ENCODE measurements at places on chromosomes 6 and 20.

- no peak for DNase-seq
Observed at GRCh38 chr20:58447511-58448391, 58.7 kb downstream of the VAPB start.

GRCh38 chr6:42774201-42774600 is 7.7 kb upstream of the BICRAL start:
- no peak for DNase-seq

DNA sequence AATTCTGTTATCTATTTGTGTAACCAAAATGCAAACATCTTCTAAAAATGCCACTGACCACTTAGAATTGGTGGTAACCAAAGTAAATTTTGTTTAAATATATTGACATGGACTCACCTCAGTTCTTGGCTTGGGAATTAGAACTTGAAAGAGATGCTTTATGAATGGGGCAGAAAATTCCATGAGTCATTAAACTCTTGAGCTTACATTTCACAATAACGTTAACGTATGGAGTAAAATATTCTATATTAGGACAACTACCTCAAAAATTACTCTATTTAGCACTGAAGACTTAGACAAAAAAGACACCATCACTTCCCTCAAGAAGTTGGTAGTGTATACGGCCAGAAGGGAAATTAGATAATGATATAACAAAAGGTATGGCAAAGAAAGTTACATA is 752.2 kb upstream of the MARCKS start:
- no peak for DNase-seq

- no peak for DNase-seq
Observed at GRCh38 chr20:60962367-60963045, 289.6 kb upstream of the CDH4 start.

GRCh38 chr20:59221707-59222252 is 58.2 kb downstream of the ZNF831 start:
- no peak for DNase-seq

DNA sequence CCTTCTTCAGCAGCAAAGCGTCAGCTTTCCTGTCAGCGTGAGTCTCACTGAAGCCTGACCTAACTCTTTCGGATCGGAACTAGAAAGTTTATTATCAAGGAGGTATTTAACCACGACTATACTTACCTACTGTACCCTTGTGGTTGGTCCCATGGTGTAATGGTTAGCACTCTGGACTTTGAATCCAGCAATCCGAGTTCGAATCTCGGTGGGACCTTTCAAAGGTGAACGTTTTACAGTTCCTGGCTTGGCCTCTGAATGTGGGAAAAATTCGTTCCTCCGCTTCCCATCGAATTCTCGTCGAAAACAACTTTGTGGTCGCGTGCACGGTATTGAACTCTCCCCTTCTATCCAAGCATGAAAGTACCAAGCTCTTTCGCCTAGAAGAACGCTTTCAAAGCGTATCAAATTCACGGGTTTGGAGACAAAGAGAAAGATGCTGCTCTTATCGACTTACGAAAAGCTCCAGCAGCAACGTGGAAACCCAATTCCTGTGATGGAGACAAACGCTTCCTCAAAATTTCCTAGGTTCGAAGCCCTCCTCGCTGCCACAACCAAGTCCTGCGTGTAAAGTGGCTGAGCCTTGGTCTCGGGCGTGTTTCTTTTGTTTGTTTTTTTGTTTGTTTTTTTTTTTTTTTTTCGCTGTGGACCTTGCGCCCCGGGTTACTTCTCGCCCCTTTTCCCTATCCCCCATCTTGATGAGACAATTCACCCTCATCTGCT is 63.7 kb downstream of the GPX5 start:
- DNase-seq: no peak

- no peak for DNase-seq
Observed at GRCh38 chr20:19349879-19350278, 137.4 kb downstream of the SLC24A3 start.

- no peak for DNase-seq
Observed at GRCh38 chr20:19491241-19491640, 266.8 kb upstream of the RIN2 start.

- no peak for DNase-seq
Observed at GRCh38 chr6:71480577-71480976, 192.0 kb downstream of the OGFRL1 start.

DNA sequence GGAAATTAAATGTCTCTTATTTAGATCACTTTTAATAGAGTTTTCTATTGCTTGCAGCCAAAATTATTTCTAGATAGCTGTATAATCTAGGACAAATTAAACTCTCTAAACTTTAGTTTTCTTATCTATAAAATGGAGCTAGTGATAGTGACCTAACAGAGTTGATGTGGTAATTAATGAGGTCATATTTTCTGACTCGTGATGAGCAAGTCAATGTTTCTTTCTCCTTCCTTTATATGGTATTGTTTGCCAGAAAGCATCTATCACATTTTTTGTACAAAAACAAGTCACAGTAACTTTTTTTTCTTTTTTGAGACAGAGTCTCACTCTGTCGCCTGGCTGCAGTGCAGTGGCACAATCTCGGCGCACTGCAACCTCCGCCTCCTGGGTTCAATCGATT is 267.7 kb downstream of the FARS2 start:
- DNase-seq: no peak

DNA sequence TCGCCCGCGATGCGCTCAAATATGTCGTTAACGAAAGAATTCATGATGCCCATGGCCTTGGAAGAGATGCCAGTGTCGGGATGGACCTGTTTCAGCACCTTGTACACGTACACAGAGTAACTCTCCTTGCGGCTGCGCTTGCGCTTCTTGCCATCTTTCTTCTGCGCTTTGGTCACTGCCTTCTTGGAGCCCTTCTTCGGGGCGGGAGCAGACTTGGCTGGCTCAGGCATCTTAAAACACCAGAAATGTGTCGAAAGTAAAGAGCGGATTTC is 36.4 kb downstream of the HFE start:
- DNase-seq: no peak

GRCh38 chr6:75673884-75674283 is 72.2 kb downstream of the SENP6 start:
- DNase-seq: no peak

GRCh38 chr6:86477500-86478148 is 459.7 kb upstream of the HTR1E start:
- no peak for DNase-seq

DNA sequence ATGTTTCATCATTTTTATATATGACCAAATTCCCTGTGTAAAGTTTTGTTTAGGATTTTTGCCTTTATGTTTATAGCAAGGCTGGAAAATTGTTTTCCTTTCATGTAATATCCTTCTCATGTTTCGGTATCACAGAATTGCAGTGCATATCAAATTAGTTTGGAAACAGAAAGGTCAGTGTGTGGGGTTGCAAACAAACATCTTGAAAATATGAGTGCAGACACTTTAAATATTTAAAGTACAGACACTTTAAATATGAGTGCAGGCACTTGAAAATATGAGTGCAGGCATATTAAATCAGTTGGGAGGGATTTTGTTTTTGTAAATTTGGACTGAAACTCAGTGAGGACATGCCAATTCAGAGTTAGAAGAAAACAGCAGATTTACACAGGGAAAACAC is 6.5 kb downstream of the SLPI start:
- no peak for DNase-seq

- no peak for DNase-seq
Observed at GRCh38 chr6:89494131-89494793, 61.3 kb downstream of the ANKRD6 start.

DNA sequence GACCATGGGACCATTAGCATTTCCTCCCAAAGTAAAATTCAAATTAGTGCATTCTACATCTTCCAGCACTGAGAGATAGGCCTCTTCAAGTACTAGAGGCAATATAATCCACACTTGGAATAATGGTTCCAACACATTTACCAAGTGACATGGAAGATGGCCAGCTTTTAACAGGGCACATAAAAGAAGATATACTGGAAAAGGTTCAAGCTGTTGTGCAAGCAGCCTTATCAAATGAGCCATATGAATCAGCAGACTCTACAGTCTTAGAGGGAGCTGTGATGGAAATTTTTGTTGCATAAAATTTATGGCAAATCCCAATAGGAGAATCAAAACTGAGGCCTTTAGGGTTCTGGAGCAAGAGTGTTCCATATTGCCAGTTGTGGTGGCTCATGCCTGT is 526.6 kb upstream of the IRAK1BP1 start:
- no peak for DNase-seq

- DNase-seq: no peak
Observed at GRCh38 chr20:54680439-54680838, 205.0 kb downstream of the DOK5 start.

Measured in NCI-H1092 (cell line).